ENCODE measurements at places on chromosomes 6 and 20.

DNA sequence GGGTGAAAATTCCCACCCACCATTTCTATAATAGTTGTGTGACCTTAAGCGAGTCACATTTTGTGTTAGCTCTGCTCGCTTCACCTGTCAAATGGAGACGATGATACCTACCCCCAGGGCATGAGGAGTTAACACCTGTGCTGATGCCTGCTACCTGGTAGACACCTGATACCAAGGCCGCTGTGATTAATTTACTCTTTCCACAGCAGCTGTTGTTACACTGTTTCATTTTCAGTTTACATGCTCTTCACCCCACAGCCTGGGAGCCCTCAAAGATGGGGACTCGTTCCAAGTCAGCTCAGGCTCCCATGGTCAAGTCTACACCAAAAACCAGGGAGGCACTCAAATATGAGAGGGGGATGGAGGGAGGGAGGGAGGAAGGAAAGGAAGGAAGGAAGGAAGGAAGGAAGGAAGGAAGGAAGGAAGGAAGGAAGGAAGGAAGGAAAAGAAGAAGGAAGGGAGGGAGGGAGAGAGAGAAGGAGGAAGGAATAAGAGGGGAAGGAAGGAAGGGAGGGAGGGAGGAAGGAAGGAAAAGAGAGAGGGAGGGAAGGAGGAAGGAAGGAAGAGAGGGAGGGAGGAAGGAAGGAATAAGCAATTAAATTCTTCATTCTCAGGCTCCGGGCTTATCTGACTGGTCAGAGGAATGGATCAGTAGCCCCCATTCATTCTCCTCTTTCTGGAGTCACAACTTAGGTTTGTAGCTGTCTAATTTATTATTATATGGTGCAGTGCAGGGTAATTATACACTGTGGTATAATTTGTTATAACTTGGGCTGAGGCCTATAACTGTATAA, 40.9 kb downstream of the PDYN start:
- no peak for DNase-seq

DNA sequence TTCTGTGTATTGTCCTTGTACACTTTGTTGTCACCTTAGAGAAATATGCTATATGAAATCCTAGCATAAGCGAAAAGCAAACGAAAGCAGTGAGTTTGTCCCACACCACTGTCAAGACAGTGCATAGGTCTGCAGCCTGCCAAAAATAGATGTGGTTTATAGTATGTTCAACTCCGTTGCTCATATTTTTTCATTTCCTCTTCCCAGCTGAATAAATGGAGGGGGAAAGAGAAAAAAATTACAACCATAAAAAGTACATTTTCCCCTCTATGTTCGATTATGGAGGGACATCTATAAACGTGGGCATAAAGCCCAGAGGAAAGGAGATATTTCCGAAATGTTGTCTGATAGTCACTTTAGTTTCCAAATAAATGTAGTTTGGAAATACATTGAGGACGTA, 25.8 kb downstream of the PRL start:
- DNase-seq: no peak

- DNase-seq: no peak
Measured at GRCh38 chr6:52227495-52227894, 16.8 kb downstream of the IL17F start.

DNA sequence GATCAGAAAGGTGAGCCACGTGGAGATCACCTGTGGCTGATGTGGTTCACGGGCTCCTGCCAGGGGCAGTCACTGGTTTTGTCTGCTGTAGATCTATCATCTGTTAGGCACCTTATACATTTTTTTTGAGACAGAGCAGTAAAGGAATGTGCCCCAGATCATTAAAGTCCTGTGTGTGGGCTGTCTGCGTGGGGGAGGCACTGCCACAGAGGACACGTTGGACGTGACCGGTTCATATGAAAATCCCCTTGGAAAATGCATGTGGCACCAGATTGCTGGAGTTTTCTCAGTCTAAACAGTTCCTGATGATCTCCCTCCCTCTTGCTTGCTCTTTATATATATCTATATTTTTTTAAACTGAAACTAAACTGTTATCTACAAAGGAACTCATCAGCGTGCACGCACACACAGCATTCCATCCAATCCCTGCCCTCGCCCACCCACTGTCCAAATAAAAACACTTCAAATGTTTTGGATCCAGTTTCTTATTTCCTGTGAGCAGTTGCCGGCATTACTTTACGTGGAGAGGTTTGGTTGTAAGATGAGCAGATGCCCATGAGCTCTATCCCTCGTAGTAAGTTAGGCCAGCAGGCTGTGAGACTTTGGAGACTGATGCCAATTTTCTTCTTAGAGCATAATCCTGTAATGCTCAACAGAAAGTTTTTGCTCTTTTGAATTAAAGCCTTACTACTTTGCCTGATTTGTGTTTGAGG, 161.6 kb upstream of the EXOC2 start:
- no peak for DNase-seq

All from mesenchymal stem cell (in vitro differentiated cells and primary cell).